IPS-NIHi11 (cell line): ENCODE measurements at places on chromosomes 6 and 20.
A peak's percentile ranks its signal among the peaks of the same experiment; 100 is the strongest.

- DNase-seq = no peak
Measured at GRCh38 chr20:63606686-63607085, 20.2 kb downstream of the GMEB2 start.

- no peak for DNase-seq
Measured at GRCh38 chr6:32772656-32773055, 9.3 kb upstream of the HLA-DQB2 start.

GRCh38 chr6:53297004-53297403 lies 51.7 kb downstream of the ELOVL5 start:
- DNase-seq = no peak

- DNase-seq = no peak
Measured at GRCh38 chr6:167860550-167861226, 34.0 kb downstream of the AFDN start.

DNA sequence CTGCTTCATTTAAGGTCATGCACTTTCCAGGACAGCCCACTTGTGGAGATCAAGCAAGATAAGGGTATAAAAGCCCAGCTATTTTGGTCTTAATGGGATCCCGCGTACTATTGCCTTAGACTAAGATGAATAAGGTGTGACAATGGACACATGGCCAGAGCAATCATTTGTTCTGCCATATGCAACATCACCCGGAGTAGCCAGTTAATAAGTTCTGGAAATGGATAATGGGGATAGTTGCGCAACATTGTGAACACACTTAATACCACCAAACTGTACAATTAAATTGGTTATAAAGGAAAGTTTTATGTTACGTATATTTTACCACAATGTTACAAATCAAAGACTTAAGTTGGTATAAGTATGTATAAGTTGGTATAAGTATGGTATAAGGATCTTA lies 674.5 kb downstream of the HDGFL1 start:
- DNase-seq = no peak

DNA sequence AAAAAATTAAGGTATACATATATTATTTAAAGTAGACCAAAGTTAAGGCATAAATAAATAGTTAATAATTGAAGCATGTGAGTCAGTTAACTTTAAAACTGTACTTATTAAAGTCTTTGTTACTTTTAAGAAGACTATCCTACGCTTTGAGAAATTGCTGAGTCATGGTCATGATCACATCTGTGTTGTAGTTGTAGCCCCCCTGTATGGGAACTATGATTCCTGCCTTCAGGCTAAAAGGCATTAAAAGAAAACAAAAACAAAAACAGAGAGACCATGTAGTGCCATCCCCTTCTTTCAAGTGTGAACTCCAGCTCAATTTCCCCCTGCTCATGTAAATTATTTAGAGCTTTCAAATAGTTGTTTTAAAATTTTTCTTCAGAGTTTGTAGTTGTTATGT lies 123.4 kb downstream of the FLRT3 start:
- no peak for DNase-seq

GRCh38 chr6:34771727-34772126 lies 14.4 kb downstream of the SNRPC start:
- DNase-seq = no peak

GRCh38 chr6:75266716-75267291 lies 17.8 kb downstream of the TMEM30A start:
- DNase-seq = peak; percentile 32

GRCh38 chr6:5085648-5086293 lies 630 bp downstream of the PPP1R3G start:
- DNase-seq = peak; percentile 69

- no peak for DNase-seq
Measured at GRCh38 chr6:33732817-33733708, 13.6 kb downstream of the IP6K3 start.

DNA sequence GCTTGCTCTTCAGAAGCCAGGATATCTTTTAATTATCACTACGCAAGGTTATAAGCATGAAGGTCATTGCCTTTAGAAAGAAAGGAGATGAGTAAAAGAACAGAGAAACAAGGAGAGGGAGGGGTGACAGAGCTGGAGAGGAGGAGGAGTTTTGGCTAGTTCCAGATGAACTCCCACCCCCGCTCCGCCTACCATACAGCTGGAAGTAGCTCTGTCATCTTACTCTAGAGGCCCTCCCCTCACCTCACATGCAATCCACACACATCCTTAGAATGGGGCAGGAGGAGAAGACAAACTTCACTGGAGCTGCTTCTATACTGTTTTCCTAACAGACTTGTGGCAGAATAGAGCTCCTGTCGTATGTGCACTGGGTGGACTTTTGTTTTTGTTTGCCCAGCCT lies 144.7 kb downstream of the SCML4 start:
- peak; percentile 73 for DNase-seq

GRCh38 chr6:292506-293192 lies 362 bp downstream of the DUSP22 start:
- peak; percentile 70 for DNase-seq

- no peak for DNase-seq
Measured at GRCh38 chr6:31920811-31921210, 6.7 kb upstream of the C2 start.

- no peak for DNase-seq
Measured at GRCh38 chr6:53898026-53898795, 103.4 kb downstream of the LRRC1 start.

DNA sequence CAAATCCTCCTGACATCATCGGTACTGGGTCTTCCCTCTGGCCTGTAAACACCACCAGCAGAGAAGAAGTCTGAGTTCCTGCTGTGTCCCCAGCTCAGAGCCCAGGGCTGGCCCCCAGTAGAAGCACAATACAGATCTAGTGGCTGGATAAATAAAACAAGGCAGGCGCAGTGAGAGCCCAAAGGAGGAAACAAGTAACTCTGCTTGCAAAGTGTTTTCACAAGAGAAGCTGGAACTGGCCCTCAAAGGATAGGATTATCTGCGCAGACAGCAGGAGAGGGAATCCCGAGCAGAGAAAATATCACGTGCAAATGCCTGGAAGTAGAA lies 205.1 kb downstream of the ZDHHC14 start:
- DNase-seq = no peak

GRCh38 chr6:99002831-99003230 lies 55.1 kb upstream of the FBXL4 start:
- DNase-seq = no peak

GRCh38 chr6:40715570-40716403 lies 128.6 kb upstream of the LRFN2 start:
- DNase-seq = no peak

DNA sequence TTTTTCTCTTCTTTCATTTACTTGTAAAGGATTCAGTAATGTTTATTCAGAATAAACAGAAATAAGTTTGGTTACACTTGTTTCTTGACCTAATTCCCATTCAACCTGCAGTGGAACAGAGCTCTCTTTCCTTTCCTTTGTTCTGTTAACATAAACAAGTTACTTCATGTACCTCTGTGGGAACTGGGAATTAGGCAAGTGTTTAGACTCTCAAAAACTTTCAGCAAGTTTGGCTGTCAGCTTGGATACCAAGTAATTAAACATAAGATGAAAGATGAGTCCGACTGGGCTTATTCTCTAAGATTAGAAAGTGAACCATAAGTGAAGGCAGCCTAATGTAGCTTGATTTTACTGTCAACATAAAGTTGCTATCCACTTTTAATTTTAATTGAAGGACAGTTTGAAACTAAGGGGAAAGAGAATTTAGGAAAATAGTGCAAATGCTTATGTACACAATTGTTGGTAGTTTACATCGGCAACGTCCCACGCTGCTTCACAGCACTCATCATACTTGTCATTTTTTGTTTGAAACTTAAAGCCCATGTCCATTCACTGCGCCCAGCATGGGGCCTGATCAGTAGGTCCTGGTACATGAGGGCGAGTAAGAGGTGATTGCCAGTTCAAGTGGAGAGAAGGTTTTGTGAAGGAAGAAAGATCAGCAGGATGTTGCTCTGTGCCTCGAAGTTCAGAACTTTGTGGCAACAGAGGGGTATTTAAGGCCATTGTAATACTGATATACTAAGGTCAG lies 113.0 kb downstream of the PLEKHG1 start:
- no peak for DNase-seq

- DNase-seq = no peak
Measured at GRCh38 chr6:25868436-25869183, 5.4 kb downstream of the SLC17A3 start.

- DNase-seq = no peak
Measured at GRCh38 chr6:164273491-164273890, 859.0 kb downstream of the QKI start.

- no peak for DNase-seq
Measured at GRCh38 chr20:18921291-18921690, 107.7 kb downstream of the SCP2D1 start.

- no peak for DNase-seq
Measured at GRCh38 chr20:12597551-12597950, 411.2 kb upstream of the SPTLC3 start.

GRCh38 chr6:148583631-148584030 lies 163.2 kb upstream of the UST start:
- no peak for DNase-seq

DNA sequence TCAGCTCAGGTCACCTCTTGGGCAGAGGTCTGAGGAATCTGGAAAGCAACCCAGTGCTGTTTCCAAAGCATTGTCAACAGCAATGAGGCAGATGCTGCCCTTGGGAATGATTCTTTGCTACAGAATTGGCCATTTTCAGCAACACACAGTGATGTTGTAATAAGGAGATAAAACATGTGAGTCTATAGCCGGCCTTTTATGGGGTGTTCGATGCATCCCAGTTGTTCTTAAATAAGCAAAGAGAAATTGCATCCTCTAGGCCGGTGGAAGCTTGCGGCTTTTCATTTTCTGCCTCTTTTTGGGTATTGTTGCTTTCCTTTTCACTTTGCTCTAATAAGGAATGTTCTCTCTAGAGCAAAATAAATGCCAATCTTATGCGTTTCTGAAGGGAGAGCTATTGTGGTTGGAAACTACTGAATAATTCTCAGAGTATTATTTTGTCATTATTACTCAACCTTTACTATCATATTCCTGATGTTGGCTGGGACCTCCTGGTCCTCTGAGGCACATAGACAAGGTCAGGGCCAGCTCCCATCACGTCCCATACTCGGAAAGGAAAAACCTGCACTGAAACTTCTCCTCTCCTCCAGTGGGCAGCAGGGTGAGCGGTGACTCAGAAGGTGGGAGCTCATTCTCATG lies 214.2 kb downstream of the CDH26 start:
- no peak for DNase-seq

GRCh38 chr6:35919827-35920751 lies 809 bp downstream of the SRPK1 start:
- DNase-seq = peak; percentile 35

- DNase-seq = no peak
Measured at GRCh38 chr20:33111306-33111705, 31.9 kb downstream of the BPIFB4 start.

GRCh38 chr6:167552961-167553735 lies 228.3 kb downstream of the TTLL2 start:
- DNase-seq = no peak

GRCh38 chr6:25280344-25281074 lies 1.3 kb downstream of the CARMIL1 start:
- DNase-seq = peak; percentile 42
